ENCODE measurements at places on chromosomes 6 and 20.
A peak's percentile ranks its signal among the peaks of the same experiment; 100 is the strongest.

GRCh38 chr6:142746524-142746923 lies 198.5 kb downstream of the HIVEP2 start:
- DNase-seq, result peak; percentile 27

DNA sequence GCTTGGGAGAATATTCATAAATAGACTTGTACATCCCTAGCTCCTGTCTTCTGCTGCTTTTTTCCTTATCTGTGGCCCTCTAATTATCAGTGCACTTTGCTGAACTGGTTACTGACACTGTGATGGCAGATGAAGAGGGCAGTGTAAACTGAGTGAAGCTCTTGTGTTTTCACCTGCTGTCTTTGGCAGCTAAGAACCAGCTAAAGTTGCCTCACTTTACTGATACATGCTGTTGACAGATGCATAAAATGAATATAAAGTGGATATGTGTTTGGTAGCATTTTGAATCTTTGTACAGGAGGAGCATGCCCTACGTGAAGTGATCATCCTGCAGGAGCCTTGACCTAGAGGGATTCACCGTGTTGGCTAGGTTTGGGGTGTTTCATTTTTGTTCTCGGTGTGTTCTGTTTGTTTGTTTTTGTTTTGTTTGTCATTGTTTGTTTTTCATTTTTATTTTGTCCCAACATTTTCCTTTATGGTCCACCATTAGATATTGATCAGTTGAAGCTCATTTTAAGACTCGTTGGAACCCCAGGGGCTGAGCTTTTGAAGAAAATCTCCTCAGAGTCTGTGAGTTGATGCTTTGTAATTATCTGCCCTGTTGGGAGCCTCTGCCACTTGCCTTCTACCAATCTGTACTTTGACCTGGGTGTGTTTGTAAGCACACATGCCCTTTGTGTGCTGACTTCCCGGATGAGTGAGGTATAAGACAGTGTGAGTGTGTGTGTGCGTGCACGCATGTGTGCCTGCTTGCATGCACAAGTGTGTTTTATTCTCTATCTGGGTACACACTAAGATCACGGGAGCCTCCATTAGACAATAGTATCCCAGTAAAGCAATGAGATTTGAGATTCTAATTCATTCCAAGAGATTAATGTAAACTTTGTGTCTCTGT lies 34.6 kb upstream of the MAPK13 start:
- no peak for DNase-seq

DNA sequence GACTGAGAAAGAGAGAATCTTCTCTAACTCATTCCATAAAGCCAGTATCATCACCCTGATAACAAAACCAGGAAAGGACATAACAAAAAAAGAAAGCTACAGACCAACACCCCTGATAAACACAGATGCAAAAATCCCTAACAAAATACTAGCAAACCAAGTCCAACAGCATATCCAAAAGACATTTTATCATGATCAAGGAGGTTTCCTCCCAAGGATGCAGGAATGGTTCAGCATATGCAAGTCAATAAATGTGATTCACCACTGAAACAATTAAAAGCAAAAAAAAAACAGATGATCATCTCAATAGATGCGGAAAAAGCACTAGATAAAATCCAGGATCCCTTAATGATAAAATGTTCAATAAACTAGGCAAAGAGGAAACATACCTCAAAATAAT lies 24.5 kb upstream of the ALDH8A1 start:
- DNase-seq, result no peak

- DNase-seq, result no peak
These were observed 49.9 kb downstream of the VEGFA start for GRCh38 chr6:43819958-43820357.

- DNase-seq, result peak; percentile 71
These were observed 69.3 kb downstream of the IBTK start for GRCh38 chr6:82178077-82178758.

DNA sequence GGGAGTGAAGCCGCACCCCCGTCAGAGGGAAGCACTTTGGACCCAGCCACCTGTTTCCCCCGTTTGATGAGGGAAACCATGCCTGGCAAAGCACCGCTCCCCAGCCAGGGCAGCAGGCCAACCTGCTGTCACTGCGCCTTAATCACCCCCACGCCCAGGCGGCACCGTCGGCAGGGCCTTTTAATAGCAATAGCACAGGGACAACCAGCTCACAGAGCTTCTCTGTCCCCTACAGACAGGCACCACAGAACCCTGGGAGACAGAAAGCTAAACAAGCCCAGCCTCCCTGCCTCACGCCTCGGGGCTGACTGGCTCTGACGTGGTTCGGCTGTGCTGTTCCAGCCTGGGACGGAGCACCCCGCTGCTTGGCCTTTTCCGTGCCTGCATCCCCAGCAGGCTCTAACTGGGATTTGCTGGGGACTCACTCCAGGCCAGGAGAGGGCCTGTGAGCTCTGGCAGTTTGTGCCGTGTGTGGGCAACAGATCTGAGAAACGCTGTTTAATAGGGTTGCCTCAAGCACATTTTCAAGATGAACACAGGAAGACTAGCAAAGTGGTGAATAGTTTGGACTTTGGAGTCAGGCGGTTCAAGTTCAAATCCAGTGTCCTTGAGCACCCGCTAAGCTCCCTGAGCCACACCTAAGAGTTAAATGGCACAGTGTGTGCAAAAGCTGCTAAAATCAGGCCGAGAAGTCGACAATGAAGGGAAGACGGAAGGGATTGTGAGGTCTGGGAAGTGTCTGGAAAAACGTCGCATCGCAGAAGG lies 223.8 kb downstream of the NRN1 start:
- DNase-seq, result no peak

DNA sequence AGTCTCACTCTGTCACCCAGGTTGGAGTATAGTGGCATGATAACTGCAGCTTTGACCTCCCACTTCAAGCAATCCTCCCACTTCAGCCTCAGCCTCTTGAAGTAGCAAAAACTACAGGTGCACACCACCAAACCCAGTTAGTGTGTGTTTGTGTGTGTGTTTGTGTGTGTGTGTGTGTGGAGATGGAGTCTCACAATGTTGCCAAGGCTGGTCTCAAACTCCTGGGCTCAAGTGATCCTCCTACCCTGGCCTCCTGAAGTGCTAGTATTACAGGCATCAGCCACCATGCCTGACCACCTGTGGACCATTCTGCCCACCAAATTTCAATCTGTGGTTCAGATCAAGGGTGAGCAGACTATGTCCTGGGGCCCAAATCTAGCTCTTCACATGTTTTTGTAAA lies 8.8 kb downstream of the FASTKD5 start:
- DNase-seq, result no peak

GRCh38 chr20:12435268-12435667 lies 517.6 kb downstream of the BTBD3 start:
- DNase-seq, result no peak

DNA sequence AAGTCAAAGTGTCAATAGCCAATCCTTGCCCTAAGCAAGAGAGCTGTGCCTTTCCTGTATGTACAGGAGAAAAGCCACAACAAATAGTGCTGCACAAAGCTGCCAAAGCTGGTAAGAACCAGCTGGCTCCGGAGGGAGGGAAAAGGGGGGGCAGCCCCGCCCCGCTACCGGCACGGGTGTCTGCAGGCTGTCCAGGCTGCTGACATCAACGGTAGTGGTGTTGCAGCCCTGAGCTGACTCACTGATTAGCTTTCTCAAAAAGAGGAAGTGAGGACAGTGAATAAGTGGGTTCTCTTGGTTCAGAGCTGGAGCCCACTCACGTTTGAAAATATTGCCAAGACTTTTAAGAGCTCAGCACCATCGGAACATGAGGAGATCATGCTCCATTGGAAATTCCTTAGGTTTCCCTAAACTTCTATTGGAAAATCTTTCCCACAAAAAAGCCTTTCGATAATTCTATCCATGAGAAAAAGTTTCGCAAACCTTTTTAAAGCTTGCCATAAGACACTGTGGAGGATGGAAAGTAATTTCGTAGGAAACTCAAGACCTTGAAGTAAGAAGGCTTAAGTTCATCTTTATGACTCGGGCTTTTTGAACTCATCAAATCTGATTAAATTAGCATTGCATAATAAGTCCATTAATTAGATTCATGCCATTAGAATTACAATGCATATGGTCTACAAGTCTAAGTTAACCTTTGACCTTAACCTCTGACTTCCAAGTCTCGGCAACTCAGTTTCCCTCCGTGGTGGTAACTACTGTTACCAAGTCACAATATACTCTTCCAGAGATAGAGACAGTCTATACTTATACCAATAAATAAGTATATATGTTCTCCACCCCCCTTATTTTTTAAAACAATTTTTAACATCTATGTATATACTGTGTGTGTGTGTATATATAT lies 67.0 kb downstream of the TNFRSF21 start:
- peak; percentile 84 for DNase-seq

DNA sequence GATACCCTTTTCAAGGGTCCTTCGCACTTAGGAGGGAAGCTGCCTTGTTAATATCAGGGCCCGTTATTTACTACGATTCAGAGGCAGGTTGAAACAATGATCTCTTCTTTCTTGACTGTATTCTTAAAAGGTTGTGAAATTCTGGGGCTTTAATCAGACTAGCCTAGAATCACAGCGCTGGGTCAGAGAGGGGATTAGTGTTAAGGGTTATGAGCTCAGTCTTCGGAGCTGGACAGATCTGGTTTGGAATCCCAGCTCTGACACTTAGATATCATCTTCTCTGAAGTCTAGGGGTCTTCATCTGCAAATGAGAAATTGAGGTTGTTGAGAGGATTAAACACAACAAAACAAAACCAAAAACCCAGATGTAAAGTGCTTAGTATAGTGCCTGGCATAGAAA lies 77.4 kb downstream of the CD83 start:
- no peak for DNase-seq

- no peak for DNase-seq
These were observed 47.5 kb downstream of the PHF3 start for GRCh38 chr6:63683071-63683603.

DNA sequence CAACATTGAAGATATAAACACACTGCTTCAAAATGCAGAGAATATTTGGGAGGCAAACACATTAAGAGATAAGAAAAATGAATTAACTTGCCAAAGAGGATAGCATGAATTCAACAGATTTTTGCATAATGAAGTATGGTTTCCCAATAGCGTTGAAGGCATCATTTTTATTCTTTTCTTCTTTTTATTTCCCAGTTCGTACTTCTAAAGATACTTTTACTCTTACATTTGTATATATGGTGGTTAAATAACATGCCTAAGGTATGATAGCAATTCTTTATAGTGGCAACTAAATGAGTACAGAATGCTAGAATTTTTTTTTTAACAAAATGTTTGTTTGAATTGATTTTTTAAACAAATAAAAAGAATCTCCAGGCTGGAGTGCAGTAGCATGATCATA lies 473.4 kb upstream of the MARCKS start:
- DNase-seq, result no peak

DNA sequence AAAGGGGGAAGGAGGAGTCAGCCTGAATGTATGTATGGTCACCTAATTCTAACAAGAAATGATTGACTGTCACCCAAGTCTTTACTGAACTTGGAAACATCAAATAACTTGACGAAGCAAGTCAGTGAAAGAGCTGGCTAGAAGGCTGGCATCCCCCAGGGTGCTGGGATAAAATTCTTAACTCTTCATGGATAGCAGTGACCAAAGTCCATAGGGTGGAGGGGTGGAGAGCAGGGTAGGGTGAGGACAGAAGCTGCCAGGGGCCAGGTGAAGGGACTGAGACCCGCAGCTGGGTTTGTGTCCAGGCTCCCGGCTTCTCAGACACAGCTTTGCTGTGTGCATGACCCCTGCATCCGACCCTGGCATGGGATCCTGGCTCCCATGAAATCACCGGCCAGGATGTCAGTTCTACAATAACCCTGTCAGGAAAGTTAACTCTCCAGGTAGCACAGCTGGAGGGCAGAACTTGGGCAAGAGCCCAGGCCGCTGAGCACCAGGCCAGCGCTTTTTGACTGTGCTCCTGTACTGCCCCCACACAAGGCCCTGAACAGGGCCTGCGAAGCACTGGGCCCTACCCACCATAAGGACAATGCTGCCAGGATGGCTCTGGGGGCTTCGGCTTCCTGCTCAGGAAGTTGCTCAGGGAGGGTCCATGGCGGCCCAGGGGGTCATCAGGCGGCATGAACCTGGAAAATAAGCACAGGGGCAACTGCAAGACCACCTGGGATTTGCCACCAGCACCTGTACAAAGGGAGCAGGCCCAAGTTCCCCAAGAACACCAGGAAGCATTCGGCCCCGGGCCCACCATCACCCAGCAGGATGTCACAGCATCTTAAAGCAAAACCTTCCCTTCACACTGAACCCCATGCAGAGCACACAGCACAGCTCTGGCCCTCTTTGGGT lies 32.5 kb downstream of the ZC3H12D start:
- no peak for DNase-seq

DNA sequence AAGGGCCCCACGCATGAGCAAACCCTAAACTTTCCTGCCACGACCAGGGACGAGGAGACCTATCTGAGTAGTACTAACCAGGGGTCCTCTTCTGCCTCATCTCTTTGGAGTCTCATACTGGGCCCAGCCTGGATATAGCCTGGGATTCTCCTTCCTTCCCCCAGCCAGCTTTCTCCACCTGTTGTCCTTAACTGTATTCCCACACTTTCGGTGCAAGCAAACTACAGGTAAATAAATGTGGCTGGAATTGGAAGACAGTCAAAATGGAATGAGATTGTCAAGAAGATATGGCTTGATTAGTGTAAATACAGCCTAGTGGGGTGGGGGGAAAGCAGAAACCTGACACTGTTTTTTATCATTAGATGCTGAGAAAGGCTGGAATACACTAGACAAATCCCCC lies 23.5 kb upstream of the LY86 start:
- no peak for DNase-seq

DNA sequence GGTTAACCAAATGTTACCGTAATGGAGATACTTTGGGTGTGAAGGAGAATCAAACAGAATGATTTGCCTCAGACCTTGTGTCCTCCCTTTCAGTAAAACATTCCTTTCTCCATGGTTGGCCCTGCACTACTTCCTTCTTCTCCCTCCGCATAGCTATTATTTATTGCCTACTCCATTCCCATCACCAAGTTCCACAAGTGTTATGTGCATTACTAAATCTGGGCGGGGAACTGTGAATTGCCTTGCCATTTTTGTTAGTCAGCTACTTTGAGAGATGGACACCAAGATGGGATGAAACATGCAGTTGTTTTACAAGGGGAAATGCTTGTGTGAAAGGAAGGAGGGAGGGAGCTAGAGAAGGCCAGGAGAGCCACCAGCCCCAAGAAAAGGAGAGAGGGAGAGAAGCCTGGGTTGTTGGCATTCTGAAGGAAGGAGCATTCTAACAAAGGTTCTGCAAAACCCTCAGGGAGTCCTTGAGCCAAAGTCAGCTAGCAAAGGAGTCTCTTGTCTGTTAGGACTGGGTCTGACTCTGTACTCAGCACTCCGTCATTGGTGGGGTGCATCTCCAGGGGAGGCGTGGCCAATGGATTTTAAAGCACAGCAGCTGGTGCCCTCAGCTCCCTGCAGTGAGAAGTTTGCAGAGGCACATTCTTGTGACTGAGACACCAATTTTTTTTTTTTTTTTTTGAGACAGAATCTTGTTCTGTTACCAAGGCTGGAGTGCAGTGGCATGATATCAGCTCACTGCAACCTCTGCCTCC lies 83.6 kb upstream of the CHD6 start:
- peak; percentile 67 for DNase-seq

- DNase-seq, result peak; percentile 27
These were observed 339.5 kb upstream of the HSF2 start for GRCh38 chr6:122059918-122060317.

- no peak for DNase-seq
These were observed 8.5 kb upstream of the REPS1 start for GRCh38 chr6:138996524-138996923.
